ENCODE measurements at places on chromosomes 13 and 19.

DNA sequence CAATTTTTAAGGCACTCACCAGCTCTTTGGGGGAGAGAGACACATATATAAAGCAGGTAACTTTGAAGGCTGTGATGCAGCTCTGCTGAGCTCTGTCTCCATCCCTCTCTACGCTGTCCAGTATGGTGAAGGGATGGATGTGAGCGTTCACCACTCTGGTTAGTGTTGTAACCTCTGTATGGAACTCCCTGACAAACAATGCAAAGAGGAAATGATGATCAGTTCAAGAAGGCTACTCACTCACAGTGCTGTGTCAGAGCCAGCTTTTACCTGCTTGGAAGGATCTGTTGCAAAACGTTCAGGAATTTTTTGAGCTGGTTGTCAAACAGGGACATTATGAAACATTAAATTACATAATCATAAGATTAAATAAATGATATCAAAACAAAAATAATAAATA lies 90.8 kb upstream of the SLC10A2 start:
- DNase-seq = no peak

GRCh38 chr13:38697628-38698333 lies 10.9 kb downstream of the FREM2 start:
- DNase-seq = no peak

GRCh38 chr13:30873499-30873898 lies 32.6 kb upstream of the MEDAG start:
- DNase-seq = no peak

DNA sequence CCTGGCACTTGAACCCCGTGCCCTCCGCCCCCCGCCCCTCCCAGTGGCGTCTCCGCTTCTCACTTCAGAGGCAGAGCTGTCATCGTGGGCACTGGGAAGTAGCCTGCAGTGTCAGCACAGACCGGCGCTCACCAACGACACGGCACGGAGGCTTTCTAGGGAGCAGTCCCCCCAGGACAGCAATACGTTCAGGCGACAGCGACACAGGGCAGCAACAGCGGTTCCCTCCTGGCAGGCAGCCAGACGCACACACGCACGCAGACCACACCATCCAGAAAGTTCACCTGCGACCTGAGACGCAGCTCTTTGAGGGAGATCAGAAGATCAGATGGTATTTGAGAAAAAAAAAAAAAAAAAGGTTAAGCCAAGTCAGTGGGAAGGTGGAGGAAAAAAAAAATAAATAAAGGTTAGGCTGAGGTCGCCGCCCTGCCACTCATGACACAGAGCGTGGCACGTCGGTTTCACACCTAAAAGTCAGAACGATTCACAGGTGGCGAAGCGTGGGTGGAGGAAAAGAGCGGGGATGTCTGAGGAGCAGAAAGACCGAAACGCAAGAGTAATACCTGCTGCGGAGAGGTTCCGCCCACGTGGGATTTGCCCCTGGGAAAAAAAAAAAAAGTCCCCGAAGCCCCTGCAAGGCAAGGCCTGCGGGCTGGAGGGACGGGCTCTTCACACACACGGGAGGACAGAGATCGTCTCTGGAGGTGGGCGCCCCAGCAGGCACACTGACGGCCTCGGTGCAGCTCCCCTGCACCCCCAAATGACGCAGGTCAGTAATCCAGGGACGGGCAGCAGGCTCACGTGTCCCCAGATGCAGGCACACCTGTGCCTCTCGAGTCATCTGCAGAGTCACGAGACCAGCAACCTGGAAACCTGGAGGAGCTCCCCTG lies 94.5 kb downstream of the GNG7 start:
- no peak for DNase-seq

- no peak for DNase-seq
Observed at GRCh38 chr19:17869114-17869608, 2.6 kb upstream of the SLC5A5 start.

- DNase-seq = no peak
Observed at GRCh38 chr19:13152356-13152973, 2.3 kb downstream of the IER2 start.

DNA sequence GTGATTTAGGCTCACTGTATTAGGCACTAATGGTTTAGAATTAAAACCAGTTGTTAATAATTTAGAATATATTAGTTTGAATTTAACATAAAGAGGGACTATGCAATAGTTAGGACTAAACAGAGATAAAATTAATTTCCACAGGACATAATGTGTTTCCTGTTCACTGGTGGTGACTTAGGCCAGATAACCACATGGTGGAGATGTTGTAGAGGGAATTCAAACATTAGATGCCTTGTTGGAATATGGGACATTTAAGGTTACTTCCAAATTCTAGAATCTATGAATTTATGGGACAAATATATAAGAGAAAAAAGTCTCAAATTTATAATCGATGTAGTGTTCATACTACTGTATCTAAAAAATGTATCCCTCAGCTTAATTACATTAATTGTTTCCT lies 615.5 kb upstream of the KLHL1 start:
- no peak for DNase-seq

DNA sequence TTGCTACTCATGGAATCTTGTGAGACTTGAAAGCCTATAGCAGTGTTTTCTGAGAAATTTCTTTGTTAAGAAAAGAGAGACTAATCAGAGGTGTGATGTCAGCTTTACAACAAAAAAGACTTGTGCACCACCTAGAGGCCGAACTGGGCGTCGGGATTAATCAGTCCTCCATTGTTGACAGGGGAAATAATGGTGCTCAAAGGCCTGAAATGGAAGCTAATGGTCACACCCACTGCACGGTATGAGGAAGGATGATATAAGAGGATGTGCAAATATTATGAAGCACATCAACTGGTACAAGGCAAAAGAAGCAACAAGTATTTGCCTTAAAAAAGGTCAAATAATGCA lies 480.2 kb upstream of the MIR17HG start:
- peak; percentile 21 for DNase-seq

GRCh38 chr19:1944088-1944915 lies 3.3 kb downstream of the CSNK1G2 start:
- no peak for DNase-seq

- DNase-seq = no peak
Observed at GRCh38 chr13:75869981-75870380, 233.9 kb downstream of the LMO7 start.

GRCh38 chr19:1318678-1319471 lies 33.2 kb downstream of the EFNA2 start:
- DNase-seq = no peak

DNA sequence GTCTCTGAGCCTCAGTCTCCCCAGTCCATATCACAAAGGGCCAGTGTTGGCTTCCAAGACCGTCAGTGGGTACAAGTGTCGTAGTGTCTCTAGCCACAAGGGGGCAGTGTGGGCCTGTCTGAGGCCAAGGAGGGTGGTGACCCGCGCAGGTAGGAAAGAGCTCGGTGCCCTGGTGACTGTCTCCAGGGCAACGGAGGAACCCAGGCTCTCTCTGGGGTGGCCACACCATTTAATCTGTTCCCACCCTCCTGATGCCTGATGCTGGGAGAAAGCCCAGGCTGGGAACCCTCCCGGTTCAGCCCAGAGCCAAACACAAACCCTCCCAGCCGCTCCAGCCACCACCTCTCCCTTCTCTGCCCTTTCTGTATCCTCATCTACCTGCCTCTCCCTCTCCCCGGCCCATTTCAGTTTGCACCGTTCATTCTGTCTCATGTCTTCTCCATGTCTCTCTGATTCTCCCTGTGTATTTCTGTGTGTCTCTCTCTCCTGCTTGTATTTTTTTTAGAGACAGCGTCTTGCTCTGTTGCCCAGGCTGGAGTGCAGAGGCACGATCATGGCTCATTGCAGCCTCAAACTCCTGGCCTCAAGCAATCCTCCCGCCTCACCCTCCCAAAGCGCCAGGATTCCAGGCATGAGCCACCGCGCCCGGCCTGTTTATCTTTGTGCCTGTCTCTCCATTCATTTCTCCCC lies 17.5 kb upstream of the MEIS3 start:
- DNase-seq = peak; percentile 66

DNA sequence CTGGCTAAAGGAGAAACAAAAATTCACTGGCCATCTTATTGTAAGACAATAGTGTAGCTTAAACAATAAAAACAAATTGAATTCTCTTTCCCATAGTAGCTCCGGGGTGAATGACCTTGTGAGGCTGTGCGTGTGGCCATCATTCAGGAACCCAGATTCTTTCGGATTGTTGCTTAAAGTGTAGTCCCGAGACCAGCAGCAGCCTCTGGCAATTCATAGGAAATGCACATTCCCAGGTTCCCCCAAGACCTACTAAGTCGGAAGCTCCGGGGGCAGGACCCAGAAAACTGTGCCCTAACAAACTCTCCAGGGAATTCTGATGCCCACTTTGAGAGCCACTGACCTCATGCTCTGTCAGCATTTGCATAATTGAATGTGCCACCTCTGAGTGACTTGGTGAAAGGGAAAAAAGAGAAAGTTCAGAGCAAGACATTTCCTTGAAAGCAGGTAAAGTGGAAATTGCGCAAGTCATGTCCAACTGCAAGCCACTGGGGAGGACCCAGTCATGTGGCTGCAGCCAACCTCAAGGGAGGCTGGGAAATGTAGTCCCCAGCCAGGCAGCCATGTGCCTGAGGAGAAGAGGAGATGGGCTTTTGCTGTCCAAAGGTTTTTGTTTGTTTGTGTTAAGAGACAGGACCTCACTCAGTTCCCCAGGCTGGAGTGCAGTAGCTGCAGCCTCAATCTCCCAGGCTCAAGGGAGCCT lies 50.7 kb upstream of the PNMA8B start:
- DNase-seq = peak; percentile 41

DNA sequence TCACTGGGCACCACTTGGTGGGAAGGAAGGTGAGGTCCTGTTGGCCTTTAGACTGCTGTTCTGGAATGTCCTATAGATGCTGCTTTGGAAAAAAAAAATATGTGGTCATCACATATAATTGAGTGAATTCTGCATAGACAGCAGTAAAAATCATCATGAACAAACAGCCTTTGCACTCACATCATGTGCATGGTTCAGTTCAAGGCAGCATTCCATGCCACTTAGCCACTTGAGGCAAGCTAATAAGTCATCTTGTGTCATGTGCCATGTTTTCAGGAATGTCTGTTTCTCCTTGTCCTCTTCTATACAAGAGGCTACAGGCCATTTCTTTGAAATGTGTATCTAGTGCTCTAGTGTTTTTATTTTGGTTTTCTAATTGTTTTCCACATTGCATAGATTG lies 43.9 kb upstream of the TSC22D1 start:
- no peak for DNase-seq

- DNase-seq = no peak
Observed at GRCh38 chr13:37797631-37798030, 71.9 kb downstream of the TRPC4 start.

GRCh38 chr19:40908976-40909375 lies 26.9 kb upstream of the CYP2A7 start:
- DNase-seq = no peak

GRCh38 chr13:80584785-80585184 lies 243.9 kb upstream of the SPRY2 start:
- DNase-seq = no peak

DNA sequence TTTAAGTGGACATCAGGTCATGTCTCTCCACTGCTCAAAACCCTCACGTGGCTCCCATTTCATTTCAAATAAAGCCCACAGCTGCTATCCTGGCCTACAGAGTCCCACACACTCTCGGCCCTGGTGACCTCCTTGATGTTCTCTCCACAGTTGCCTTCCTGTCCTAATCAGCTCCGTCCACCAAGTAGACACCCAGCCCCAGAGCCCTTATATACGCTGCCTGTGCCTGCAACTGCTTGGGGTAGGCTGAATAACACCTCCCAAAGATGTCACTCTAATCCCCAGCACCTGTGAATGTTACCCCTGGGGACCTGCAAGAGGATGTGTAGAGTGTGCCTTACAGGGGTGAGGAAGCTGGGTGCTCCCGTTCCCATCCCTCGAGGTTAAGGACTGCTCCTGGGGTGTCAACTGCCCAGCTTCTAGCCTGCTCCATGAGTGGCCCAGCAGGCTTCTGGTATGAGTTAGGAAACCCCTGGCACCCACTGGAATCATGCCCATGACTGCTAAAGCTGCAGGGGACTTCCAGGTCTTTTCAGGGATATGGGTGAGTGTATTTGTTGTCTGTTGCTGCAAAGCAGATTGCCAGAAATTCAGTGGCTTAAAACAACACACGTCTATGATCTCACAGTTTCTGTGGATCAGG lies 6.0 kb downstream of the FAM187B start:
- no peak for DNase-seq
